ENCODE measurements at places on chromosomes 1 and 21. TPM values are rescaled to one million over a fixed set of nuclear protein-coding genes. Genes with fewer than 3 reads are reported as not detected.

GRCh38 chr1:183148599-183148998 is 37.5 kb upstream of the LAMC2 start:
- H3K27ac ChIP-seq = peak overlapping the region; percentile 14
- no peak overlapping the region for H3K4me3 ChIP-seq
- H3K36me3 ChIP-seq = peaks cover 4% of the 10 kb centered on the region
- no peaks in the 10 kb centered on the region for H3K27me3 ChIP-seq

Gene DHX9
- total RNA-seq = 230 TPM

Gene GRIK1
- total RNA-seq = 5.4 TPM

Gene TDRKH
- 9.9 TPM for total RNA-seq

Gene ARHGEF16
- 20.3 TPM for total RNA-seq

DNA sequence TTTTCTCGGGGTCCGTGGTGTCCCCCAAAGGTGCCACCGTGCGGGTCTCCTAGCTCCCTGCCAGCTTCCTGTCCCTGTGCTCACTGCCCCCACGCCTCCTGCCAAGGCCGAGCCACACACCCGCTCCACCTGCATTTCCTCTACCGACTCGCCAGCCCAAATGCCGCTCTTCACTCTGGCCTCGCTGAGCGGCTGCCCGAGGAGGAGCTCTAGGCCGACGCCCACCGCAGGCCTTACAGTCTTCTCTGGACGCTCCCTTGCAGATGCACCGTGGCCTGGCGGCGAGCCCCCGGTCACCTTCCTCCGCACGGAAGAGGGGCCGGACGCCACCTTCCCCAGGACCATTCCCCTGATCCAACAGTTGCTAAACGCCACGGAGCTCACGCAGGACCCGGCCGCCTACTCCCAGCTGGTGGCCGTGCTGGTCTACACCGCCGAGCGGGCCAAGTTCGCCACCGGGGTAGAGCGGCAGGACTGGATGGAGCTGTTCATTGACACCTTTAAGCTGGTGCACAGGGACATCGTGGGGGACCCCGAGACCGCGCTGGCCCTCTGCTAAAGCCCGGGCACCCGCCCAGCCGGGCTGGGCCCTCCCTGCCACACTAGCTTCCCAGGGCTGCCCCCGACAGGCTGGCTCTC is 26.3 kb downstream of the FTCD start:
- no peak for DNase-seq
- H3K4me1 ChIP-seq = peaks cover 14% of the 10 kb centered on the region
- peak overlapping the region; percentile 88 for H3K27ac ChIP-seq
- H3K4me3 ChIP-seq = no peak overlapping the region

GRCh38 chr1:14494911-14495310 is 103.6 kb upstream of the KAZN start:
- H3K4me3 ChIP-seq = no peak overlapping the region
- H3K36me3 ChIP-seq = no peaks in the 10 kb centered on the region
- peaks cover 30% of the 10 kb centered on the region for H3K4me1 ChIP-seq
- peaks cover 14% of the 10 kb centered on the region for H3K27me3 ChIP-seq

GRCh38 chr1:47024141-47024801 is 802 bp downstream of the CYP4X1 start:
- no peak for DNase-seq
- H3K36me3 ChIP-seq = no peaks in the 10 kb centered on the region
- peak overlapping the region; percentile 65 for H3K4me3 ChIP-seq
- H3K27ac ChIP-seq = no peak overlapping the region

- no peak overlapping the region for H3K4me3 ChIP-seq
- no peak overlapping the region for H3K27ac ChIP-seq
- H3K36me3 ChIP-seq = no peaks in the 10 kb centered on the region
- H3K4me1 ChIP-seq = peaks cover 3% of the 10 kb centered on the region
These were observed 54.8 kb downstream of the SAMSN1 start for GRCh38 chr21:14491269-14491681.

Gene PTGER3
- total RNA-seq = 0.29 TPM

Gene TNFSF4
- total RNA-seq = 2.1 TPM

Gene APOBEC4
- not detected for total RNA-seq

DNA sequence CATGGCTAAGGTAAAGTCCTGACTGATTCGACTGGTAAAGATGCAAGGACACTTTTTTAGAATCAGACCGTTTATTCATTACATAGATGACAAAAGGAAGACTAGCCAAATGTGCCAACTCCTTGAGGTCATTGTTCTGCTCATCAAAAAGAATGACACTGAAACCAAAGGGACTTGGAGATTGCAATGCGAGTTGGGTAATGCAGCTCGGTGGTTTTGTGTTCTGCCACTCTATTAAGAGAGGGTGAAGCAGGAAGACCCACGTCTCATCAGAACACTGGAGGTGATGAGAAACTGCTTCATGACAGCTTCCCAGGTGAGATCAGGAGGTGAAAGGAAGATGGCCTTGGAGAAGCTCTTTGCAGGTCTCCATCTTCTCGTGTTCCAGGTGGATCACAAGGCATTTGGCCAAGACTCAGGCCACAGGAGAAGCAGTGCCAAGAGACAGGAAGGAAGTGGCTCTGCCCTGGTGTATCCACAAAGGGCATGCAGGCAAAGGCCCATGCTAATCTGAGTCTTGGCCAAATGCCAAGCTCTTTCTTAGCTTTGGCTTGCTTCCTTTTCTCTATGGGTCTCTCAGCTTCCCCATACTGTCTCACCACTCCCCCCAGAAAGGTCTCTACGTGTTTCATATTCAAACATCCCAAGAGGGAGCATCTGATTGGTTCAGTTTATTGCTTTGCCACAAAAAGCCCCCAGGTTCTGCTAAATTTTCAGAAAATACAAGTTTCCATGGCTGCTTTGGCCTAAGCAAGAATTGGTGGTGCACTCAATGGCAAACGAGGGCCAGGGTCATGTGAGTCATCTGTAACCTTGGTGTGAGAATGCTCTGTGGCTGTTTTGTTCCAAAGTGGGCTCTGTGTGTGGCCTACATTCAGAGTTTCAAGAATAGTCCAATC is 5.7 kb upstream of the CCT8 start:
- H3K4me1 ChIP-seq = no peaks in the 10 kb centered on the region
- no peaks in the 10 kb centered on the region for H3K27me3 ChIP-seq
- H3K27ac ChIP-seq = no peak overlapping the region
- no peaks in the 10 kb centered on the region for H3K36me3 ChIP-seq
- no peak overlapping the region for H3K4me3 ChIP-seq

GRCh38 chr21:16590186-16590585 is 860.4 kb downstream of the USP25 start:
- H3K27me3 ChIP-seq = no peaks in the 10 kb centered on the region
- H3K4me1 ChIP-seq = peaks cover 33% of the 10 kb centered on the region
- no peak overlapping the region for H3K4me3 ChIP-seq
- DNase-seq = no peak
- peak overlapping the region; percentile 23 for H3K27ac ChIP-seq

DNA sequence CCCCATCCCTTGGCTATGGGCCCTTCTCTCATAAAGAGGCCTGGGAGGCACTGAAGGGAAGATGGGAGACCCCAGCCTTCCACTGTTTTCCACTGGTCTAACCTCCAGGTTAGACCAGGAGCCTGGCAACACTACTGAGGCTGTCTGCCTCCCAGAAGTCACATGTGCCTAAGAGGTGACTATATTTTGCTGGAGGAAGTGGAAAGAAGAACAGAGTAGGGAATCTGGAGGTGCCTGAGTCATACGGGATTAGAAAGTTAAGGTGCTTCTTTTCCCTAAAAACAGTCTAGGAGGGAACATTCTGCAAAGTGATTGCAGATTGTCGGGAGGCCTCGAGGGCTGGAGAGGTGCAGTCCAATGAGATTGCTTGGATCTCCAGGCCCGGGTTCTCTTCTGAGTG is 4.6 kb downstream of the NFASC start:
- no peak for DNase-seq
- H3K4me3 ChIP-seq = no peak overlapping the region
- no peaks in the 10 kb centered on the region for H3K36me3 ChIP-seq
- H3K27me3 ChIP-seq = peaks cover 90% of the 10 kb centered on the region

Gene AVPR1B
- not detected for total RNA-seq

- peaks cover 43% of the 10 kb centered on the region for H3K4me1 ChIP-seq
- no peak for DNase-seq
- H3K4me3 ChIP-seq = no peak overlapping the region
- peak overlapping the region; percentile 96 for H3K27ac ChIP-seq
- H3K36me3 ChIP-seq = peaks cover 7% of the 10 kb centered on the region
- no peaks in the 10 kb centered on the region for H3K27me3 ChIP-seq
These were observed 149.7 kb downstream of the TGFBR3 start for GRCh38 chr1:91736146-91736714.

GRCh38 chr1:112674986-112675727 is 698 bp downstream of the MOV10 start:
- H3K4me3 ChIP-seq = peak overlapping the region; percentile 95
- DNase-seq = peak; percentile 52
- H3K27ac ChIP-seq = peak overlapping the region; percentile 97
- peaks cover 34% of the 10 kb centered on the region for H3K4me1 ChIP-seq
- H3K27me3 ChIP-seq = no peaks in the 10 kb centered on the region

- H3K27me3 ChIP-seq = peaks cover 12% of the 10 kb centered on the region
- H3K36me3 ChIP-seq = no peaks in the 10 kb centered on the region
- no peaks in the 10 kb centered on the region for H3K4me1 ChIP-seq
- H3K27ac ChIP-seq = no peak overlapping the region
- H3K4me3 ChIP-seq = no peak overlapping the region
- no peak for DNase-seq
These were observed 25.9 kb downstream of the HSD3B2 start for GRCh38 chr1:119440721-119441307.

Gene CPLANE2
- 10.7 TPM for total RNA-seq

GRCh38 chr1:201602413-201603265 is 63.7 kb downstream of the NAV1 start:
- H3K4me3 ChIP-seq = no peak overlapping the region
- no peaks in the 10 kb centered on the region for H3K4me1 ChIP-seq
- no peak for DNase-seq

All from mesothelial cell of epicardium (in vitro differentiated cells).